ENCODE measurements at places on chromosomes 3 and 15.

- DNase-seq: no peak
Observed at GRCh38 chr3:169072494-169072893, 591.0 kb downstream of the MECOM start.

DNA sequence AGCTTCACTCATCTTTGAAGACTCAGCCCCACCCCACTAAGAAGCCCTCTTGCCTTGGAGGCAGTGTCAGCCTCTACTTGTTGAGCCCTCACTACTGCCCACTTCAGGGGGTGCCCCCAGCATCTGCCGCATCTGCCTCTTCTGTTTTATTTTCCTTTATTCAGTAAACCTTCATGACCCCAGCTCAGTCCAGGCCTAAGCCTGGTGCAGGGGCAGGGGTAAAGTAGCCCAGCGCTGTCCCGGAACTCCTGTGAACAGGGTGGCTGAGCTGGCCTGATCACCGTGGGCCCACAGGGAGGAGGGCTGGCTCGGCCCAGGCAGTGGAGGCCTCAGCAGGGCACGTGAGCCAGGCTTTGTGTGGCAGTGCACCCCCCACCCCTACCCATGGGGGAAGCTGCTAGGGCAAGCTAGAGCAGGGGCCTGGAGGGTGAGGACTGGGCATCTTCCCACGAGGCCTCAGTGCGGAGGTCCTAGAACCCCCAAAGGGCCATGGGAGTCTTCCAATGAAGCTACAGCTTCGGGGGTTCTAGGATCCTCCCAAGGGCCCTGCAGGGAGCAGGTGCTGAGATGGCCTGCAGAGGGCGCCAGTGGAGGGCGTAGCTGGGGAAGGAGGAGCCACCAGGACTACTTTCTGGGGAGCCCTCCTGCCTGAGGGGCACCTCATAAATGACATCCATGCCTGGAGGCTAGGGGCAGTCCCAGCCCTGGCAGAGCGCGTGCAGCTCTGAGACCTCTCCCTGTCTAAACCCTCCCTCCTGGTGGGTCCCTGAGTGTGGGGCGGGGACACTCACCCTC, 36.0 kb downstream of the TSPAN3 start:
- peak; percentile 25 for DNase-seq

- DNase-seq: no peak
Observed at GRCh38 chr3:159882790-159883779, 105.5 kb upstream of the IL12A start.

DNA sequence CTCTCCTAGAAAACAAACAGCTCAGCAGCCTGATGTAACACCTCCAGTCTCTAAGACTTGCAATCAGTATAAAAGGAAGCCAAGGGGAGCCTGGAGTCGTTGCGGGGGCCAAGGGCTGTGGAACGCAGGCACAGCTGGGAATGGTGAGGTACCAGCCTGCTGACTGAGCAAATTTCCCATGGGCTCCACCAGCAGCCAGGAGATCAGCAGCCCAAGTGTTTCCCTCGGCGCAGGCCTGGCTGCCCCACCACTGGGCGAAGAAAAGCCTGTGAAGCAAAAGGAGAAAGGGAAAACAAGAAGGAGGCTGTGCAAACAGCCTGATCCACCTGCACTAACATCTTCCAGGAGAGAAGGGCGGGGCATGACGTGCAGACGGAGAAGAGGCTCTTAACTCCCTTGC, 155.3 kb downstream of the SHQ1 start:
- no peak for DNase-seq

DNA sequence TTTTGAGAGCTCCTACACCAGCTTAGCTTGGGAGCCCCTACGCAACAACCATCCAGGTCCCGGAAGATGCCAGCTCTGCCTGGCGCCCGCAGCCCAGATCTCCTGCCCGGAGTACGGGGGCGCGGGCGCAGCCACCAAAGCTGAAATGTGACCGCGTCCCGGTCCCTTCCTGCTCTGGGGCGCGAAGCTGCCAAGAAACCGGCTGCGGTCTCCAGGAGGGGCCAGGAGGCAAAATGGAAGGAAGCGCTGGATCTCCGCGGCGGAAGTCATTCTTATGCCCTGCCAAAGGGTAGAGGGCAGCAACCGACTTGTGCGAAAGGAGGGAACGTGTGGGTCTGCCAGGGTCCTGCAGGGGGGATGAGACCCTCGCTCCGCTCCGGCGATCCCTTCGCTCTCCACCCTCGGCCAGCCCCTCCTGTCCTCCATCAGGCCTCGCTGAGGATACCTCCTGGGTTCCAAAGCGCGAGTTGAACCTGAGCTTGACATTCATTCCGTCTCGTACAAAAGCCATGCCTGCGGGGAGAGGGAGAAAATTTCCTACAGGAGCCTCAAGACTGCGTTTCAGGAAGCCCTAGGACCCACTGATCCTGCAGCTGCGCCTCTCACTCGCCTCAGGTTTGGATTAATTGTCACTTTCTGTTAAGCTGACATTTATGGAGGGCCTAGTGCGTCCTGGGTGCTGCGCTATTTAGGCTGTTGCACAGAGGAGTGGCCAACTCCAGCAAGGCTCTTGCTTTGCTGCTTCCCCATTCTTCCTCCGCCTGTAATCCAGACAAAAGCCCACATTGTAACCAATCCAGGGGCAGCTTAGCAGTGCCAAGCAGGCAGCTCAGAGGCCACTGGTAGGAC, 98.3 kb upstream of the VGLL3 start:
- DNase-seq: no peak

DNA sequence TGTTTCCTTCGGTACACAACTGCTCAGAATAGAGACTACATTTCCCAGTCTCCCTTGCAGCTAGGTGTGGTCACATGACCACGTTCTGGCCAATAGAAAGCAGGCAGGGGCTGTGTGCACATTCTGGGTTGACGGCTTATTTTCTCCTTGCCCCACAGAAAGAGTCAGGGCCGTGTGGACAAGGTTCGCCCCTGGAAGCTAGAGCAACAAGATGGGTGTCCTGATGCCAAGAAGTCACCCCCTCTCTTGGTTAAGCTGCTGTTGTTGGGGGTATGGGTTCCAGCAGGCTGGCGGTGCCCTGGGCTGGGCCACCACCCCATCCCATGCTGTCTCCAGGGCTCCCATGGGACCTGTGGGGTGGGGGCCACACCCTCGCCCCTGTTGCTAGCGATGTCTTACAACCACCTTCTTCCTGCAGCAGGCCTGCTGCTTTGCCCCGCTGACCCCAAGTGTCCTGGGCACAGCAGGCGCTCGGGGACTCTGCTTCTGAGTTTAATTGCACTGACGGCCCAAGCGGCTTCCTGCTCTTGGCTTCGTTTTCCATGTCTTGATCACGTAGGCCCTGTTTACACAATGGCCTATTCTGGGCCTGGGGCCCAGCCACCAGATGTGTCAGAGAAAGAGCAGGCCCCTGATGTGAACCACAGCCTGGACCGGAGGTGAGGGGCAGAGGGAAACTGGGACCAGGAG, 24.9 kb downstream of the ABTB1 start:
- DNase-seq: peak; percentile 56

DNA sequence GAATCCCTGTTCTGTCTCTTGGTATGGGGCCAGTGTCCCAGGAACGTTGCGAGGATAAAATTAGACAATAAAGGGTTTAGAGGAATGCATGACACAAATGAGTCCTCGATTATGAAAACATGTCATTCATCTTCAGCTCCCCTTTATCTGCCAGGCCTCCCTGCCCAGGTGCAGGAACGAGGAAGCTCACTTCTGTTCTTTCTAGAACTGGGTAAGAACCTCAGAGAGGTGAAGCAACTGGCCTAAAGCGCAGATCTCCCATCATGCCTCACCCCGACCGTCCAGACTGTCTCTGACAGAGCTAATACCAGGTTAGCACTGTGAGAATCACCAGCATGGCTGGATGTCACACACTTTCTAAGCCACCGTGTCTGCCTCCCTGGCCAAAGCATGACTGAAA, 1.5 kb upstream of the ITIH1 start:
- no peak for DNase-seq

- DNase-seq: no peak
Observed at GRCh38 chr3:54625805-54626787, 301.8 kb downstream of the LRTM1 start.

- DNase-seq: peak; percentile 81
Observed at GRCh38 chr3:60010781-60011180, 961.0 kb upstream of the CFAP20DC start.

DNA sequence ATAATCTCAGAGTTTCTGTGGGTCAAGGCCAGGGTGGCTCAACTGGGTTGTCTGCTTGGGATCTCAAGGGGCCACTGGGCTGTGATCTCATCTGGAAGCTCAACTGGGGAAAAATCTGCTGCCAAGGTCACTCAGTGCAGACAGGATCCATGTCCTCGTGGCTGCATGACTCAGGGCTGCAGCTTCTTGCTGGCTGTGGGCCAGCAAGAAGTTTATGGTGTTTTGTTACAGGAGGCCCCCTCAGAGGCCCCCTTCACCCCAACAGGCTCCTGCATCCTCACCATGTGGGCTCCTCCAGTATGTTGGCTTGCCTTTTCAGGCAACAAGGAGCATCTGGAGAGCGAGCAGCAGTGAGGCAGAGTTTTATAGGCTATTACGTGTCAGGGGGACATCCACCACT, 14.6 kb downstream of the OCA2 start:
- no peak for DNase-seq

DNA sequence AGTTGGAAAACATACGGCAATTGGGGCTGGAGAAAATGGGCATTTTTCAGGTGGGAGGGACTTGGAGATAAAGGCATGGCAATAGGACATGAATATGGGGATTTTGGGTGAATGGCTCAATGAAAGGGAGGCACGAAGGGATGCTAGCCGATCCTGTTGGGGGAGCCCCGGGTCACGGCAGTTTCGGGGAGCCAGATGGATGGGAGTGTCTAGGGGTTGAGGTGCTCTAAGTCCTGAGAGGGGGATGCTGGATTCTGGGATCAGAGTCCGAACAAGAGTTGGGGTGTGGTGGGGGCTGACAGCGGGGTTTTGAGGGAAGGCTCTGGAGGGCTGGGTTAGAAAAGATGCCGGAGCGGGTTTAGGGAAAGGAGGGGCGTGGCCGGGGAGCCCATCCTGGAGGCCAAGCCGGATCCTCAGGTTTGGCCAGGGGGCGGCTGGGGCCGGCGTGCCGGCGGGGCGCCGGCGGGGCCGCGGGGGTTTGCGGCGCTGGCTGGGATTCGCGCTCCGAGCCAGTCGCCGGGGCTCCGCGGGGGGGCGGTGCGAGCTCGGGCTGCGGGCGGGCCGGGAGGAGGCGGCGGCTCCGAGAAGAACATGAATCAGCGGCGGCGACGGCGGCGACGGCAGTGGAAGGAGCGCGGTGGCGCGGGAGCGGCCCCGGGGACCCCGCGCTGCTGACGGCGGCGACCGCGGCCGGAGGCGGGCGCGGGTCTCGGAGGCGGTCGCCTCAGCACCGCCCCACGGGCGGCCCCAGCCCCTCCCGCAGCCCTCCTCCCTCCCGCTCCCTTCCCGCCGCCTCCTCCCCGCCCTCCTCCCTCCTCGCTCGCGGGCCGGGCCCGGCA, at the start of gene TYRO3:
TSS of gene TYRO3 (plus strand) at position 813 of the 839 bp plus-strand sequence. CDS start 46 bp downstream, outside the sequence.
- DNase-seq: peak; percentile 68

DNA sequence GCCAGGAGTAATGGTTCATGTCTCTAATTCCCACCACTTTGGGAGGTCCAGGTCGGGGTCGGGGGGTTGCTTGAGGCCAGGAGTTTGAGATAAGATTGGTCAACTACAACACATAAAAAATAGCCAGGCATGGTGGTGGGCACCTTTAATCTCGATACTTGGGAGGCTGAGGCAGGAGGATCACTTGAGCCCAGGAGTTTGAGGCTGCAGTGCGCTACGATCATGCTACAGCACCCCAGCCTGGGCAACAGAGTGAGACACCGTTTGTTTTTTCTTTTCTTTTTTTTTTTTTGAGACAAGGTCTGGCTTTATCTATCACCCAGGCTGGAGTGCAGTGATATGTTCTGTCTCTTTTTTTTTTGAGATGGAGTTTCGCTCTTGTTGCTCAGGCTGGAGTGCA, 1.3 kb upstream of the VPS33B start:
- no peak for DNase-seq

- no peak for DNase-seq
Observed at GRCh38 chr15:79635149-79635771, 203.1 kb downstream of the MINAR1 start.

GRCh38 chr3:135844386-135844785, 121.1 kb upstream of the PPP2R3A start:
- DNase-seq: no peak

- no peak for DNase-seq
Observed at GRCh38 chr15:80006946-80007345, 36.0 kb upstream of the BCL2A1 start.

- DNase-seq: no peak
Observed at GRCh38 chr15:32935139-32935538, 217.3 kb downstream of the GREM1 start.

GRCh38 chr3:40920041-40920440, 279.3 kb upstream of the CTNNB1 start:
- DNase-seq: no peak

- no peak for DNase-seq
Observed at GRCh38 chr15:101359365-101359947, 64.4 kb upstream of the SNRPA1 start.

- DNase-seq: no peak
Observed at GRCh38 chr3:183233966-183234365, 19.1 kb upstream of the B3GNT5 start.

DNA sequence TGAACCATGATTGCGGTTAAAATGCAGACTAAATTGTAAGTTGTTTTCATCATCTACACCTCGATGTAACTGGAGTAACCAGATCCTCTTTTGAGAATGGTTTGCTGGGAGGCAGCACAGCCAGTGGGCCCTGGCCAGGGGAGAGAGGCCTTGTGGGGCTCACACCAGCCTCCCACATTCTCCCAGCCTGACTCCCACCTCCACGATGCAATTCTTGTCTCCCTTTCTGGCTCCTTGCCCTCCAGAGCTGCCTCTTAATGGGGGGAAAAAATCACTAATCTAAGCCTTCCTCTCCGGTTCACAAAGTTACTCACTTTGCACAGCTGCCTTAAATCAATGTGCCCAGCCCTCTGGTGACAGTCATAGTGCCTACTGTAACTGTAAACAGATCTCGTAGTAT, 17.9 kb upstream of the PAQR5 start:
- no peak for DNase-seq

DNA sequence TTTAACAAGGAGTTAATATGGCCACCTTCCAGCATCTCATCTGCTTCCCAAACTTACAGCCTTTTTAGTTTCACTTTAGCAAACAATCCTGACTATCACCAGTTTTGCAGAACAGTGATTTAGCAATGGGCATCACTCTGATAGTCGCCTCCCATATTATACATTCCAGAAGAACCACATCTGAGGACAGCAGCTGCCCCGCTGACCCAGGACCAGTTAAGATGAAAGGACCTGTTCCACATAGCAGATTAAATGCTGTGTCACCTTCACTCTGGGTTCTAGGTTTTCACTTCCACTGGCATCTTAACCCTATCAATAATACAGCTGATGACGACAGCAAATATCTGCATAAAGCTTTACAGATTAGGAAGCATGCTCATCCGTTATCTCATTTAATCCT, 99.8 kb downstream of the TRIM69 start:
- DNase-seq: no peak

DNA sequence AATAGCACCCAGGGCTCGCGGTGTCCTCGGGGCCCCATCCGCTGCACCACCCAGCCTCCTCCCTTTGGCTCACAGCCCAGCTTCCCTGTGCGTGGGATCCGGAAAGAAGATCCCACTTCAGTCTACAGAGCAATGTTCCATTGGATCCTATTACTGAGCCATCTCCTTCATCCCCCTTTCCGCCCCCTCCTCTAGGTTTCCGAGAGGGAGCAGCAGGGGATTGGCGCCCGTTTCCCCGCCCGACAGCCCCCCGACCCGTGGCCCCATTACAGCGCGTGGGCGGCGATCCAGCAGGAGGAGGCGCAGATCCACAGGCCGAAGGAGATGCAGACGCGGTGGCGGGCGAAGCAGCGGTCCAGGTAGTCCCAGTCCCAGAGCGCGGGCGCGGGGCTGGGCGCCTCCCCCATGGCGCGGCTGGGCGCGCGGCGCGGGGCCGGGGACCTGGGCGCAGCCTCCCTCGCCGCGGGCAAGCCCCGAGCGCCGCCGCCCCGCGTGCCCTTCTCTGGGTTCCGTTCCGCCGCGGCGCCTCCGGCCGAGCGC, 340 bp downstream of the TMEM44 start:
- no peak for DNase-seq

Data from CD4-positive, alpha-beta T cell treated with Interleukin-15 for 4 hours (primary cell).